COLO829 (cell line): ENCODE measurements at places on chromosomes 7 and 10.

DNA sequence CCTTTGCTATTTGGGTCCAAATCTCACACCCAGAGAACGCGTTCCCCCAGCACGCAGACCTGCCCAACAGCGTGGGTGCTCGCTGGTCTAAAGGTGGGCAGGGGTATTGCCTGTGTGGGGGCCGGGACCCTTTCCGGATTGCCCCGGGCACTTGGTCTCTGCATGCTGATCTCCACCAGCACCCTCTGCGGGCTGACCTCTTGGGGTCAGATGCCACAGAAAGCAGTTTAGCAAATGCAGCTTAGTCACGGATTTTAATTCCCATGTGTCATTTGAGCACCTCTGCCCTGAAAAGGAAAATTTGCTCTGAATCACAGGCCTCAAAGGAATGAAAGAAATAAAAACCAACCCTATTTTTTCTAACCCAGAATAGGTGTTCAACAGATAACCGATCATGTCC, 46.7 kb downstream of the PKD1L1 start:
- DNase-seq: peak; percentile 61

DNA sequence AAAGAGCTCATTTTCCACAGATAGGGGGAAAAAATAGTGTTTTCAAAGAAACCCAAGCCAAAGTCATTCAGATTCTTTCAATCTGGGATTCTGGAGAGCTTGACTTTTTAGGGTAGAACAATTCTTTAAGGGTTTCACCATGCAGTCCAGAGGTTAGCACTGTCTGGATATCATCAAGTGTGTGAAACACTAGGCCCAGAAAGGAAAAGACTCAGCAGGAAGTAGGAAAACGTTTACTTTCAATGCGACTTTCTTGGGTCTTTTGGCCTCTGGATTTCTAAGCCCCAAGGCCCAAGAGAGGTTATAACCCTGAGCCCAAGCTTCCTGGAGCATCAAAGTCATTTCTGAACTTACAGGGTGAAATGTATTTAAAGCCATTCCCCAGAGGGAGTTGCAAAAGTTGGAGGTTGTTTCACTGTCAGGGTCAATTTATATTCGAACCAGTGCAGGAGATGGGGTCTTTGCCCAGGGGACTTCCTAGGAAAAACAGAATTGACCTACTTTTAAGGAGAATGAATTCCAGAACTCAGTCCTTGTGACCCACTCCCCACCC, 158.0 kb downstream of the C7orf25 start:
- no peak for DNase-seq

- no peak for DNase-seq
Measured at GRCh38 chr10:93259126-93259525, 185.4 kb downstream of the CYP26A1 start.

GRCh38 chr10:92756201-92757065, 66.7 kb downstream of the HHEX start:
- peak; percentile 64 for DNase-seq

DNA sequence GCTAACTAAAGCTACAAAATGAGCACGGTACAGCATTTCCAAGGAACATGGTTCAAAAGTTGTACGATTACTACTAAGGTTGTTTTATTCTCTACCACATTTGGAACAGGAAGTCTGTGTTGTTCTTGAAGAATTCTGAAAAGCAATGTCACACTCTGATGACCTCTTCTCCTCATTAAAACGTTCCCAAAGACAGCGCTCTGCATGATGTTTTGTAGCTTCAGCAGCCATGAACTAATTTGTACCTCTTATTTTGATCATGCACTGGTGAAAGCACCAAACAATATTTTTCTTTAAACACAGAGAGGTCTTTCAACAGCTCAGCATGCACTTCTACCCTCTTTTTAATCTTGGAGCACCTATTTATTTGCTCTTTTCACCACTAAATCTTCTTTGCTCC, 75.0 kb upstream of the TES start:
- no peak for DNase-seq

- peak; percentile 86 for DNase-seq
Measured at GRCh38 chr7:101271021-101271420, 26.1 kb upstream of the FIS1 start.

GRCh38 chr10:69781576-69781975, 20.1 kb upstream of the COL13A1 start:
- no peak for DNase-seq

- no peak for DNase-seq
Measured at GRCh38 chr7:137546671-137547070, 203.1 kb upstream of the PTN start.

DNA sequence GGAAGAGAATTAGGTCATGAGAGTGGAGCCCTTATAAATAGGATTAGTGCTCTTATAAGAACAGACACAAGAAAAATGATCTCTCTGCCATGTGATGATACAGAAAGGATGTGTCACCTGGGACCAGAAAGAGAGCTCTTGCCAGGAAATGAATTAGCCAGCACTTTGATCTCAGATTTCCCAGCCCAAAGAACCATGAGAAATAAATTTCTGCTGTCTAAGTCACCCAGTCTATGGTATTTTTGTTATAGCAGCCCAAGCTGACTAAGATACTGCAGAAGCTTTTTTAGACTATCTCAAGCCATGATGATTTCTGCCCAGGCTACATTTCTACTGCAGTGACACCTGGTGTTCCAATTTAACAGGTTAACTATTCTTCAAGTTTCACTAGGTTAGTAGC, 84.8 kb downstream of the RSU1 start:
- DNase-seq: no peak
